ENCODE measurements at places on chromosomes 2 and 18.
A peak's percentile ranks its signal among the peaks of the same experiment; 100 is the strongest.

- no peak for DNase-seq
These were observed 629.3 kb downstream of the NRXN1 start for GRCh38 chr2:50402654-50402960.

GRCh38 chr2:68083346-68083745 lies 20.5 kb upstream of the C1D start:
- DNase-seq = no peak

- no peak for DNase-seq
These were observed 12.4 kb upstream of the ANKRD44 start for GRCh38 chr2:197322724-197323720.

- no peak for DNase-seq
These were observed 107.4 kb downstream of the NOL4 start for GRCh38 chr18:34117319-34117718.

- peak; percentile 70 for DNase-seq
These were observed 67.4 kb downstream of the STEAP3 start for GRCh38 chr2:119290859-119291587.

- DNase-seq = no peak
These were observed 10.6 kb downstream of the CXCR4 start for GRCh38 chr2:136107051-136108033.

GRCh38 chr2:241804326-241805229 lies 4.4 kb upstream of the NEU4 start:
- no peak for DNase-seq

DNA sequence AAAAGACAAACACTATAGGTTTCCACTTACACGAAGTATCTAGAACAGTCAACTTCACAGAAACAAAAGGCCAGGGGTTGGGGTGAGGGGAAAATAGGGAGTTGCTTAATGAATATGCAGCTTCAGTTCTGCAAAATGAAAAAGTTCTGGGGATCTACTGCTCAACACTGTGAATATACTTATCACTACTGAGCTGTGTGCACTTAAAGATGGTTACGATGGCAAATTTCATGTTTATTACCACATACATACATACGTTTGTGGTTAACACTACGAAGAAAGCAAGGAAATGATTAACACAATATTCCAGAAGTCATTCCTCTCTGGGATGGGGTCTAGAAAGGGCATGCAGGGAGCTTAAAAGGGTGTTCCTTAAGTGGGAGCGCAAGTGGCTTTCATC lies 19.3 kb downstream of the MBOAT2 start:
- no peak for DNase-seq

DNA sequence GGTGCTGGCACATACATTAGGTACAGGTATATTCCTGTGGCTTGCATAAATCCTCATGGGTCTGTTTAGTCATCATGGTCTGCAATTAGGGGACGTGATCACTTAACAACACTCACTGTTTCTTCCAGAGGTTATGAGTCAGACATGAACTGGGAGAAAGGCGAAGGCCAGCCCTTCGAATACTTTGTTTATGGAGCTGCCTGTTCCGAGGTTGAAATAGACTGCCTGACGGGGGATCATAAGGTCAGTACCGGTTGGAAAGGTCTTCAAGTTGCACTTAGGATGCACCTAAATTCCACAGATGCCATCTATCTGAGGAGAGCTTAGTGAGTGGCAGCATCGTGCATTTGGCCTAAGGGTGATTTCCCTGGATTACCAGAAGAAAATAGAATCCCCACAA lies 76.9 kb downstream of the AOX1 start:
- DNase-seq = peak; percentile 80

- no peak for DNase-seq
These were observed 85.7 kb upstream of the GALNT13 start for GRCh38 chr2:153786016-153786415.

Measured in EL (cell line).